ENCODE measurements at places on chromosomes 11 and 22.

DNA sequence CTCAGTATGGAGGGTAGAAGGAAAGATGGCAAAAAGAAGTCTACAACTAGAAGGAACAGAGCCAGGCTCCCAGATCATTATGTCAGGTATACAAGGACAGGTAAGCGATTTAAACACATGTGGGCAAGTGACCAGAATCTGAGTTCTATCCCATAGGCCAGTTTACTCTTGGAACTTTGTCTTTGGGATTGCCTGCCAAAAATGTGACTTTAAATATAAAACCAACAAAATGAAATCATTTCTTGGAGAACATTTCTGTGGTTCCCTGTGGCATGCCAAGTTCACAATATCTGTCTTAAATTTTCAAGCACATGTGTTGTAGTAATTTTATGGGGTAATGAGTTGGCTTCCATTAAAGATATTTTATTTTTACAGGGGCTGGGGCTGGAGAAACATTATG is 141.0 kb downstream of the SLC17A6 start:
- no peak for DNase-seq

- DNase-seq, result no peak
These were observed 32.2 kb upstream of the DEPDC7 start for GRCh38 chr11:32983506-32983905.

GRCh38 chr22:50296658-50297490 is 10.6 kb downstream of the PLXNB2 start:
- DNase-seq, result no peak

DNA sequence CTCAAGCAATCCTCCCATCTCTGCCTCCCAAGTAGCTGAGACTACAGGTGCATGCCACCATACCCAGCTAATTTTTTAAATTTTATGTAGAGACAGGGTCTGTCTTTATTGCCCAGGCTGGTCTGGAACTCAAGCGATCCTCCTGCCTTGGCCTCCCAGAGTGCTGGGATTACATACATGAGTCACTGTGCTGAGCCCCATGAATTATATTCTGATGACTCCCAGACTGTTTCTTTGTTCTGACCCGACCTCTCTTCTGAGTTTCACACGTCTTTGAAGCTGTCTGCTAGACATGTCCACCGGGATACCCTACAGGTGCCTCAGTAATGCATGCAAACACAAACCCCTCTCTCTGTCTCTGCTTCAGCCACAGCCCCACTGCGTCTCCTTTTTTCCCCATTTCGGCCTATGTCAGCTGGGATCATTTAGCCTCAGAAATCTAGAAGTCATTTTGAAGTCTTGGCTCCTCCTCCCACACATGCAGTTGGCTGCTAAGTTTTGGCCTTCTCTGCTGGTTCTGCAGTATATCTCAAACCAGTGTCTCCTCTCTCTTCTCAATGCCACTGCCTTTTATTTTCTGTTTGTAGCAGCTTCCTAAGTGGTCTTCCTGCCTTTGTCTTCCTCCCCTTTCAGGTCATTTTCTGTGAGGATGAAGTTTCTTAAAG is 4.8 kb downstream of the VPS26B start:
- no peak for DNase-seq

DNA sequence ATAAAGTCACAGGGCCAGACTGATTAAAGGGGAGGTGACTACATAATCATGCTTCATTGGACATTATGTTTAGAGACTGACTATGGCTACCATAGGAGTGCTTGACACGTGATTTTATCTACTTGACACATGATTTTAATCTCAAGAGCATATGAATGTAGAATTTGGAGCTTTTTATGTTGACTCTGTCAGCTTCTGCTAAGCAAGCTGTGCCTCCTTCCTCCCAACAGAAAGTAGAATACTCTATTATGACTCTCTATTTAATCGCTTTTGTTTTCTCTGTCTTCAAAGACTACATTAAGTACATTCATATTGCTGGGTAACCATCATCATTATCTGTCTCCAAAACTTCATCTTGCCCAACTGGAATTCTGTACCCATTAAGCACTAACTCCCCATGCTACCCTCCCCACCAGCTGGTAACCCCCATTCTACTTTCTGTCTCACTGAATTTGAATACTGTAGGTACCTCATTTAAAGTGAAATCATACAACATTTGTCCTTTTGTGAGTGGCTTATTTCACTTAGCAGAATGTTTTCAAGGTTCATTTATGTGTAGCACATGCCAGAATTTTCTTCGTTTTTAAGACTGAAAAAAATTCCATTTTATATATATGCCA is 24.7 kb upstream of the ANGPTL5 start:
- DNase-seq, result no peak

- no peak for DNase-seq
These were observed 8.9 kb downstream of the USP47 start for GRCh38 chr11:11850668-11851067.

- DNase-seq, result peak; percentile 36
These were observed 3.4 kb upstream of the NR1H3 start for GRCh38 chr11:47254386-47254785.

GRCh38 chr11:120217941-120218694 is 7.3 kb downstream of the OAF start:
- DNase-seq, result no peak
